WTC11 (cell line): ENCODE measurements at places on chromosomes 12 and 14.
A peak's percentile ranks its signal among the peaks of the same experiment; 100 is the strongest.

DNA sequence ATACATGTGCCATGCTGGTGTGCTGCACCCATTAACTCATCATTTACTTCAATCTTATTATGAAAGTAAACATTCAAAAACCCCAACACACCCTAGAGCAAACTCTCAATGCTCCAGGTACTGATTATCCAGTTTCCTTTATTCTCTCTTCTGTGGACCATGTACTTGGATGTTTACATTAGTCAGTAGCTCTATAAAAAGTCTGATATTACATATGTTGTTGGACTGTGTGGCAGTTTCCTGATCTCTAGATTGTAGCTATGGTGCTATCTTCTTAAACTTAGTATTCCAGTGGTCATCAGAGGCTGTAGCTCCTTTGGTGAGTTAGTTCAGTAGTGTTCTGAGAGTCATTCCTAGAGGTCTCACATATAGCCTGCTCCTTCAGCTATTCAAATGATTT lies 25.1 kb upstream of the ITGA5 start:
- DNase-seq: no peak

DNA sequence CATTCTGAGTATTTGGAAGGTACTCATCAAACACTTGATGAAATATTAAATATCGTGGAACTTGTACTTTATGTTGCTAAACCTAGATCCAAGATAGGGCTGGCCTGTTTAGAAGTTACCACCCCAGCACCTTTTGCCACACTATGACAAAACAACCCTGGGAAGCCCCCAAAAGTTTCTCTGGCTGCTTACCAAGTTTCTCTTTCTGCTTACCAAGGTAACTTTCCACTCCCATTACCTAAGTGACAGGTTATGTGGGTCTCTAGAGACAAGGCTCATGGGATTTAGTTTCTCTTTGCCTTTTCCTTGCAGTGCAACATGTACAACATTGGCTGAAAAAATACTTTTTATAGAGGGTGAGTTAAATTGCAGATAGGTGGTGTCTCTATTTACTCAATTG lies 28.9 kb upstream of the PPM1A start:
- no peak for DNase-seq

DNA sequence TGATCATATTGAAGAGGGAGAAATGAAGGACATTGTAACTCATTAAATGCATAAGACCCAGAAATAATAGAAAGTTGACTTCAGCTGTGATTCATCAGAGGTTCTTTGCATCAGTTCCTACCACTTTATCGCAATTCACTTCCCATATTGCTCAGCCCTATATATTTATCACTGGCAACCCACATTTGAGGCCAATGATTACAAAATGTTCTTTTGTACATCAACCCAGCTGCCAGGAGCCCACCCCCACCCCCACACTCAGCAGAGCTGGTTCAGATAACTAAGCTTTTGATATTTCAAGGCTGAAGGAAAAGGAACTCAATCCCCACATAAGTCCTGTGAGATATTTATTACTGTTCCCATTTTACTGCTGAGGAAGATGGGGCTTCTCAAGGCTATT lies 51.2 kb upstream of the TMPO start:
- no peak for DNase-seq

DNA sequence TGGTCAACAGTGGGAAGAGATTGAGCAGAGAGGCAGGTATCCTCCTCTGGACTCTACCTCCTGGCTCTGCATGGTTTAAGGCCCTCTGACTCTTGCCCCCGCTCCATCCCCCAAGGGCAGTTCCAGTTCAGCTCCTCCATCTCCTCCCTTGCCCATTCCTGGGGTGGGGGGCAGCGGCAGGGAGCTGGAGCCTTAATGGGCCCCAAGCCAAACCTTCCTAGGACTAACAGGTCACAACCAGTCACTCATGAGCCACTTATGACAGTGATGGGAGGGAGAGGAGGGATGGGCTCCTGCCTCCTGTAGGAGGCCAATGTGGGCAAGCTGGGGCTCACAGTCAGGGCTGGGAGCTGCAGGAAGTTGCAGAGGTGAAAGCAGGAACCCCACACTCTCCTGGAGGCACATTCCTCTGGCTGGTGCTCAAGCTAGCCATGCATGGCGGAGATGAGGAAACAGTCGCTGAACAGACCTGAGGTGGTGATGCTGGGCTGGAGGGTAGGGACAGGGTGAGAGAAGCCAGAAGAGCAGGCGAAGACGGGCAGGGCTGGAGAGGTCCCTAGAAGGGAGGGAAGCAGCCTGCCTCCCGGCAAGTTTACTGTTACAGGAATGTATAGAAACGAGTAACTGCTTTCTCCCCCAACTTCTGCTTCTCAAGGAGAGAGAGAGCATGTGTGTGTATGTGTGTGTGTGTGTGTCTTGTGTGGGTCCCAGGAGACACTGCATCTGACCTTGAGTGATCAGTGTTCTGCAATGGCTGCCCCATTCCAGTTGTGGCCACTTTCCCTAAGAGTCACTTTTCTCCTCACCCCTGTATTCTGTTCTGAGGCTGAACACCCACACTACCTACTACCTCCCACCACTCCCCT lies 5.0 kb upstream of the RAPGEF3 start:
- no peak for DNase-seq

DNA sequence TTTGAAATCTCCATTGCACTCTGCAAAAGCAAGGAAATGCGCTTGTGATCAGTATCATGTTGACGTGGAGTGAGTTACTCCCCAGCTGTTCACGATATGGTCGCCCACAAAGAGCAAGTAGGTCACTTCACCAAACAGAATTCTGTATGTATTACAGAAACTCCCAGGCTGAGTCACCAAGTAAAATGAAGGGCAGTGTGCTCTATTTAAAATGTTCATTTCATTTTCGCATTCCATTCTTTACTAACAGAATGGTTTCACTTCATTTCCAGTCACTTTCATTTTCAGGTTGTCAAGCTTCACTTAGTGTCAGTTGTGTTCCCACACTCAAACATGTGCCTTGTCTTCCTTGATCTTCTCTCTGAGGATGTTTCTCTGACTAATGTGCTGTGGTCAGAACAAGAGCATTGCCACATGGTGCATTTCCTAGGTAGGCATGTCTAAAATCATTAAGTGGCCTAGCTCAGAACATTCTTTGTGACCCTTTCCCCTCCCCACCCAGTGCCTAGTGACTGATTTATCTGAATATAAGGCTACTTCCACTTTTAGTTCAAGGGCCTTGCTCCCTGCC lies 391.2 kb downstream of the RAD51B start:
- DNase-seq: no peak

DNA sequence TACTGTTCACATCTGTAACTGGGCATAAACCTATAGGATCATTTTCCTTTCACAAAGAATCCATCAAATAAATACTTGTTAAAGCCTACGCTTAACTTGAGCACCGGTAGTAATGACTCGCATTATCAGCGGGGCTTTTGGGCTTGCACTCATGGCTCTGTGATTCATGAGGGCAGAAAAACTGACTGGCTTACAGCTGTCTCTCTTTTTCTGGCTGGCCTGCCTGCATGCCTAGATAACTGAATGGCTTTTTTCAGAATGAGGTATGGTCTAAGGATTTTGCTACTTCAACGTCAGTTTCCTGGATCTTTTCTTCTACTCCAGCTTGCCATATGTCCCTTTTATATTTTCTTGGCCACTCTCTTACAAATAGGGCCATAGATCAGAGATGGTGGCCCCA lies 531.1 kb downstream of the NRXN3 start:
- DNase-seq: no peak

DNA sequence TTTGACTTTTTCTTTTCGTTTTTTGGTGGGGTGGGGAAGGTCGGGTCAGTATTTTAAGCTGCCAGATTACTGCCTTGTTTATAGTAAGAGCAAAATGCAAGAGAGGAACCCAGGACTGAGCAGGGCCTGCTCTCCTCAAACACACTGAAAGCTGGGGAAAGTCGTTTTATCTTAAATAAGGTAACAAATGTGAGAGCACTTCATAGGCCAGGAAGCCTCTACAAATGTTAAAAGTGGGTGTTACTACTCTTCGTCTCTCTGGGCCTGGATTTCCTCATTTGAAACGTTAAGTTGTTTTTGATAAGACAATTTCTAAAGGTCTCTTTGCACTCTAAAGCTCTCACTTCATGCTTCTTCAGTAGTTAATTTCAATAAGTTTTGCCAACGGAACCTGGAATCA lies 33.8 kb downstream of the PLEKHG7 start:
- no peak for DNase-seq

DNA sequence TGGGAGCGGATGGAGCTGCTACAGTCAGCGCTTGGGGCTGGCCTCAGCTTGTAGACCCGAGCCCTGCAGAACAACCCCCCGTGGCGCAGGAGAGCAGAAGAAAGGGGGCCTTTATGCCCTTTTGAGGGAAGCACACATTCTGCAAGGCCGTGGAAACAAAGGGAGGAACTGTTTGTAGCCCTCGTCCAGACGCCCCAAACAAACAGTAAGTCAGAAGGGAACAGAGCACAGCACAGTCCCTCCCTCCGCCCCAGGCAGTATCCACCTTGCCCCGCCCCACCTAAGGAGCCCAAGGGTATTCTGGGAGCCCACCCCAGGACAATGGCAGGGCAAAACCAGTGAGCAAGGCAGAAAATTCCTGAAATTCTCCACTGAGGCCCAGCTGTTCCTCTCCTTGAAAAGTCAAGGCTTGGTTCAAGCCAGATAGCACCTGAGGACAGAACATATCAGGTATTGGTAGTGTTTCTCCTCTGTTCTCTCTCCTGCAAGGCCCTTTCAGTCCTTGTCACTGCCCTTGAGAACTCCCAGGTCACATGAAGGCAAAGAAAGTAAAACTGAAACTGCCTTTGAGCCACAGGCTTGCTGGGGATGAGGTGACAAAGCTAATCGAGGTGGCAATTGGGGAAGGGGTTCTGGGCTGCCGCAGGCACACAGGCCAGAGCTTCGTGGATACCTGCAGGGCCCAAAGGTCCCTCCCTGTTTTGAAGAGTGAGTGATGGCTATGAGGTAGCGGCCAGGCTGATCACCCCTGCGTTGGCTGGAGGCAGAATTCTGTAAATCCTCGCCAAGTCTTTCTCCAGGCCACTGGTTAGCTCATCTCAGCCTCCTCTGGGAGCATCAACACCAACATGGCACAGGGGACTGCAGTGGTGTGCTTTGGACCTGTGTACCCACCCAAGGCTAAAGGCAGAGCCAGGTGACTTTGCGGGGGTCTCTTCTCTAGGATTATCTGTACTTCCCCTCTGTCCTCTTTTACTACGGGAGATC lies 499 bp downstream of the DGLUCY start:
- DNase-seq: peak; percentile 87

DNA sequence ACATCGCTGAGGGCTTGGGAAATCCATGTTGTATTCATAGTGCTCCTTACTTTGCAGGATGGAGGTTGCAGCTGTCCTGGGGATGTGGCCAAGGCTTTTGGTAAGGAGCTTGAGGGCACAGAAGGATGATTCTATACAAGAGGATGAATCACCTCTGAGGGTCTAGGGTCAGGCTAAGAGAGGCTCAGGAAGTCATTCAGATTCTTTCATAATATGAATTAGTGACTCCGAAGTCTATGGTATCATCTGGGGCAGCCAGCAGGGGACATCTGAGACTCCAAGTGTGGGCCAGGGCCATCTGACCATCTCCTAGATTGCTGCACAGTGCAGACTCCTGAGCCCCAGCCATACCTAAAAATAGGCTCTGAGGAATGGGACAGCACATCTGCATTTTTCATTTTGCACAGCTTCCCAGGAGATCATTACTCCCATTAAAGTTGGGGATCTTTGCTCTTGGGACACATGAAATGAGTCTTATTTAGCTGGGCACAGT lies 4.8 kb downstream of the GMPR2 start:
- DNase-seq: no peak

- no peak for DNase-seq
Observed at GRCh38 chr12:121657305-121658008, 12.0 kb downstream of the MORN3 start.
